ENCODE measurements at places on chromosomes 12 and 14.
A peak's percentile ranks its signal among the peaks of the same experiment; 100 is the strongest.

GRCh38 chr14:48430805-48431204 lies 755.4 kb upstream of the MDGA2 start:
- no peak for DNase-seq

GRCh38 chr12:91406920-91407341 lies 224.3 kb upstream of the DCN start:
- DNase-seq = no peak

DNA sequence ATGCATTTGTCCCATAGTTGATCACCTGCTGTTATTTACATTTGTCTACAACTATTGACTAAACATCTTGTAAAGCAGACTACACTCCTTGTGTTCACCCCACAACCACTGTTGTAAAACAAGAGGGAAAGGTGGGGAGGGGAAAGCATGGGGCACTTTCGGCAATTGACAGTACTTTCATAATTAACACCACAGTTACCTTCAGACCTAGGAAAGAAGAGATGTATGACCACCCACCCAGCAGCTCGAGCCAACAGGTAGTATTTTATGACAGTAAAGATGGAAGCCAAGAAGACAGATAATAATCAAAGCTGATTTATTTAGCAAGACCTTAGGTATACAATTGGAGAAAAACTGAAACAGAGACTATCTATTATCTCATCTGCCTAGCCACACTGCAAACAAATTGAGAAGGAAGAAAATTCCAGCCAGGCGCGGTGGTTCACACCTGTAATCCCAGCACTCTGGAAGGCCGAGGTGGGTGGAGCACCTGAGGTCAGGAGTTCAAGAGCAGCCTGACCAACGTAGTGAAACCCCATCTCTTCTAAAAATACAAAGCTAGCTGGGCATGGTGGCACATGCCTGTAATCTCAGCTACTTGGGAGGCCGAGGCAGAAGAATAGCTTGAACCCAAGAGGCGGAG lies 11.2 kb downstream of the HECTD4 start:
- no peak for DNase-seq

- no peak for DNase-seq
These were observed 113.0 kb upstream of the WSCD2 start for GRCh38 chr12:108016022-108016564.

DNA sequence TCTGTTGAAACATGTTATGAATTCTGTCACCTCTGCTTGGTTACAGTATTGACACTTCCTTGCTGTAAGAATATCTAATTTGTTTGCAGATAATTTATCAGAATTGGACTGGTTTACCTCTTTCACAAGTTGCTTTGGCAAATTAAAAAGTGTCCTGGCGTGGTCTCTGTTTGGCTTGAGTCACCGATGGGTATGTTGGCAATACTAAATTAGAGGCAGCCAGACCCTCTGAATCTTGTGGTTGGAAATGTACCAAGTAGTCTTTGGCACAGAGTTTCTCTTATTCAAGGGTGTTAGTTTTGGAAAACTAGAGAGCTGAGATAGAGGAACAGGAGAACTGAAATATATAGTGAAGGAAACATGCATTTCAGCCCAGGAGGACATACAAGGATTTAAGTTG lies 521.1 kb upstream of the MGAT4C start:
- DNase-seq = no peak

- DNase-seq = no peak
These were observed 13.9 kb downstream of the GALNT6 start for GRCh38 chr12:51377099-51377984.

GRCh38 chr12:57109207-57110103 lies 1.7 kb downstream of the STAT6 start:
- DNase-seq = no peak

DNA sequence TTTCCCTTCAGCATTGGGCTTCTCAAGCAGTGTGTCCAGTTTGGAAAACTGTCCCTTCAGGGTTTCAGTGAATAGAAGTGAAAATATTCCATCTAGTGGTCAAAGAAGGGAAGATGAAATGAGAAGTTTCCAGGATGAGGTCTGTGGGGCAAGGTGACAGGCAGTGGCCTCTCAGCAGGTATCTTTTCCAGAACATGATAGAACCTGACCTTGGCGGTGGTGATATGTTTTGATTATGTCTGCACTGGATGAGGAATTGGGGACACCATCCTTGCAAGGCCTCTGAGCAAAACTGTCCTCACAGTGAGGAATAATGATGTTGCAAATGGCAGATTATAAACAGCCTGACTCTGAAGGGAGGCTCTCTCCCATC lies 4.7 kb downstream of the GPX2 start:
- DNase-seq = no peak

DNA sequence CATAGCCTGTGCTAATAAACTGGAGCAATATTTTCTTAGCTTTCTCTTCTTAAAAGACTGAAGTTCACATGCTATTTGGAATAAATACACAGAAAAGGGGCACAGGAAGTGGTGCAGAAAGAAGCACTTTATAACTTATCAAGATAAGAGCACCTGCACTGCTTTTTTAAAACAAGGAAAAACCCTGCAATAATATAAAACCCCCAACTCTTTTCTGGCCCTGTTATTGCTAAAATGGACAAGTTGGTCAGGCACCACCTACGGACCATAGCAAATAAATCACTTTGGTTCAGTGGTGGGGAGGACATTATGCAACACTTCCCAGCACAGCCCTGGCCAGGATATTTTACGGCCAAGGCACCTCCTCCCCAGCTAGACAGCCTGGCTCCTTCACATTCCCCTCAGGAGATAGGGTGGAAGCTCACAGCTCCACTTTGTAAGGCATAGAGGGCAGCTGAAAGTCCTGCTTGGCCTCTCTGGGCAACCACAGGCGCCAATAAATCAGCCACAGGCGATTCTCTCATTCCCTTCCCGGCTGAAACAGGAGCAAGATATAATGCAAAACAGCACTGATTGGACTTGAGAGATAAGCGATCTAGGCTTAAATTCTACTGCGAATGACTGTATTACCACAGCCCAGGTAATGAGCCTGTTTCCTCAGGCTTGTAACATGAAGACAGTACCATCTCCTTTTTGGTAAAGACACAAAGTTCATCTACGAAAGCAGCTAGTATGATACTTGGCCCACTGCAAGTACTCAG lies 2.0 kb downstream of the ZBTB25 start:
- peak; percentile 60 for DNase-seq

GRCh38 chr14:54651649-54652048 lies 84.7 kb downstream of the SAMD4A start:
- DNase-seq = no peak

DNA sequence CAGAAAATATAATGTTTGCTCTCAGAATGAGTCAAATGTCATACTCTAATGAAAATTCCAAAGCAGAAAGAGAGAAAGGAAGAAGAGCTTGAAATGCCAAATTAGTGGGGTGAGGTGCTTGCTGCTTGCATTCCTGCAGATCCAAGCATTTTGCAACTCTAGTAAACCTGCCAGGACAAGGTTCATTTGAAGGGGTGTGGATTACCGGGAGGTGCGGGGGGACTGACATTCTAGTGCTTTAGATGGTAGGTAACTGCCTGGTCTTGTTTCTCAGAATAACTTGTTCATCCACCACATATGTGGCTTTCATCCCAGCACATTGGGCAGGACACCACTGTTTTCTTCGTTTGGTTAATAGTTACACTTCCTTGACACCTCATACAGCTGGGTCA lies 144.4 kb downstream of the AKAP6 start:
- peak; percentile 33 for DNase-seq

DNA sequence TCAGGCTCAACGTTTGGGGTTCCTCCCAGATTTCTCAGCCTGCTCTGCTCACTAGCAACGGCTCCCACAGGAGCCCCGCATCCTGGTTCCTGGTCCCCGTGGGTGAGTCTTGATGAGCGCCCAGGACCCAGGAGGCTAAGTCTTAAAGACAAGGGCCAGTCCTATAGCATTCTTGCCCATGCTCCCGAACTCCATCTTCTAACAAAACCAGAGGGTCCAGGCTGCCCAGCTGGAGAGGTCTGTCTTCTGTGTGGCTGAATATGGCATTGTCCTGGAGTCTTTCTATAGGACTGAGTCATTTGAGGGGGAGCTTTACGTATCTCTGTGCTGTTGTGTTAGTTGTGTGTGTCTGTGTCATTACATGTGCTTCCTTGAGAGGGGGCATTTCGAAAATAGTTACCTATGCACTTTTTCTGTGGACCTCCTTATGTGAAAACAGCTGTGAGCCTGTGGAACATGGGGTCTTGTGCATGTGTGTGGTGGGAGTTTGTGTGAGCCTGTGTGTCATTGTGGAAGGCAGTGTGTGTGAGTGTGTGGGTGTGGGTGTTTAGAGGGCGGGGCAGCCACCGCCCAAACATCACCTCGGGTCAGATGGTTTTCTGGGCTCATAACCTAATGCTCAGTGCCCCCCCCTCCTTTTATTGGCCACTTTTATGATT lies 9.1 kb upstream of the TBX5 start:
- DNase-seq = no peak

DNA sequence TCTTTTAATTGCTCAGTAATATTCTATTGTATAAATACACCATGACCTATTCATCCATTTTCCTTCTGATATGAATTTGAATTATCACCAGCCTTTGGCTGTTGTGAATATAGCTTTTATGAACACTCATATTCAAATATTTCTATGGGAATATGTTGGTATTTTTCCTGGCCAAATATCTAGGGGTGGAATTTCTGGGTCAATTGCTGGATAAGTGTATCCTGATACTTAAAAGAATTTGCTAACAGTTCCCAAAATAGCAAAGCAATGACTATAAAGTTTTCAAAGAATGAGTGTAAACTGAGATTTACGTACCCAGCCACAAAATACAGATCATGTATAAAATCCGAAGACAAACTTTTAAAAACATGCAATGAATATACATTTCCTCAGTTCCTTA lies 148.7 kb upstream of the CLEC14A start:
- no peak for DNase-seq

DNA sequence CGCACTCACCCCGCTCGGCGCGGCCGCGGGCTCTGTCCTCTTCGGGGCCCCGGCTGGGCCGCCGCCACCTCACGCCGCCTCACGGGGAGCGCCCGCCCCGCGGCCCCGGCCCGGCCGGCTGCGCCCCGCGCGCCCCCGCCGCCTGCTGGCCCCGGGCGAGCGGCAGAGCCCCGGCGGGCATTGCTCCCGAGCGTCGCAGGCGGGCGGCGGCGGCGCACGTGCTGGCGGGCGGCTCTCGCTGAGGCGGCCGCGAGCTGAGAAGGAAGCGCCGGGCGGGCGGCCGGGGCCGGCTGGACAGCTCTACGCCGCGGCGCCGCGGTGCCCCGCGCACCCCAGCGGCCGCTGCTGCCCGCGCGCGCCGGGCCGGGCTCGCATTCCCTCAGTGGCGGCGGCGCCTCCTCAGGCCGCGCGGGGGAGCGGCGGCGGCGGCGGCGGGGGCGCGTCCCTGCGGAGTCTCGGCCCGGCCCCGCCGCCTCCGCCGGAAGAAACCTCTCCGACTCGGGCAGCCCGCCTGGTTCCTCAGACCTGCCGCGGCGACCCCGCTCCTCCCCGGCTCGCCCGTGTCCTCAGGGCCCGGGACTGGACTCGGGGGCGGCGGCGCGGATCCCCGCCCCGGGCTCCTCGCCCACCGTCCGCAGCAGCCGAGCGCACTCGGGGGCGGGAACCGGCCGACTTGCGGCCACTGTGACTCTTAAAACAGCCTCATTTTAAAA lies at the start of gene PITPNM2:
Gene PITPNM2, minus strand, starts transcription at position 347 of the 713 bp plus-strand sequence. CDS start 116,500 bp downstream, outside the sequence.
- peak; percentile 50 for DNase-seq

DNA sequence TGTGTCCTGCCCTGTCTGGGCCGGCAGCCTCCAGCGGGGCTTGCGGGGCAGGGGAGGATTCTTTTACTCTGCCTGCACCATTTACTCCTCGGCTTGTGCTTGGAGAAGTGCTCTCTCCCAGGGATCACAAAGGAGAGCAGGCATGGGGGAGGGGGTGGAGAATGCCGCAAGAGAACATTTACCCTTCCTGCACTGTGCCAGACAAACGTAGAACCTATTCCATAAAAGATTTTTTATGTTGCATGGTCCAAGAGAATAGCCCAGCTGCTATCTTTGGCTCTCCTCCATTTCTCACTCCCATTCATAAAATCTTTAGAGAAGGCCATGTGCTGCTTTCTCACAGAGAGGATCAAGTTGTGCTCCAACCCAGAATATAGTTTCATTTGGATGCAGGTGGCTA lies 159.4 kb downstream of the SPTSSA start:
- DNase-seq = no peak

- DNase-seq = no peak
These were observed 1.7 kb upstream of the FLRT2 start for GRCh38 chr14:85528080-85528896.

GRCh38 chr14:81464253-81465002 lies 64.3 kb upstream of the STON2 start:
- DNase-seq = no peak

DNA sequence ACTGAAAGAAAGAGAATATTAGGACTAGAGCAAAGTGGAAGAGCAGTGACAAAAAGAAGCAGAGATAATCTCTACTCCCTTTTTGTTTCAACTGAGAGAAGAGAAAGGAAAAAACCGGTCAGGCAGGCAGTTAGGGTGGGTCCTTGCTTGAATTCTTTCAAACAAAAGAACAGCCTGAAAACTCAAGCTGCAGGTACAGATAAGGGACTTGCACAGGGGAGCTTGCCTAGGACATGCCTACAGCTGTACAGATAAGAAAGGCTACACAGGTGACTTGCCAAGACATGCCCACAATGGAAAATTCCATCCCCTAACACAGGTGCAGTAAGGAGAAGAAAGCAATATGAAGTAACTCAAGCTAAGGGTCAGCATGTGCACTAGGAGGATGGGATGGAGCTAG lies 532.2 kb upstream of the MIS18BP1 start:
- no peak for DNase-seq

DNA sequence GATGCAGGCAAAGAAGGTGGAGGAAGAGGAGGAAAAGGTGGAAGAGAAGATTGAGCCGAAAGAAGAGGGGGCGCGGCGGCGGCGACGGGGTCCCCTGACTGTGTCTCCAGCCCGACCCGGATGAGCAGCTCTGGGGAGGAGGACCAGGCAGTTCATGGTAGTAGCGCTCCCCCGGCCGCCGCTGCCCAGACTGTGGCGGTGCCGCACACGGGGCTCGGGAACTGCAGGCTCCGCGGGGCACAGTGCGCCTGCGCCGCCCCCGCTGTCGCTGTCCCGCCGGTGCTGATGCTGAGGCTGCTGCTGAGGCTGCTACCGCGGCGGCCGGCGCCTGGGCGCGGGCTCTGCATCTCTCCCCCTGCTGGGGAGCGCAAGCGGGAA lies at the start of gene KCNH5:
Gene KCNH5, minus strand, starts transcription at position 225 of the 378 bp plus-strand sequence. CDS start 272 bp downstream, outside the sequence.
- no peak for DNase-seq

DNA sequence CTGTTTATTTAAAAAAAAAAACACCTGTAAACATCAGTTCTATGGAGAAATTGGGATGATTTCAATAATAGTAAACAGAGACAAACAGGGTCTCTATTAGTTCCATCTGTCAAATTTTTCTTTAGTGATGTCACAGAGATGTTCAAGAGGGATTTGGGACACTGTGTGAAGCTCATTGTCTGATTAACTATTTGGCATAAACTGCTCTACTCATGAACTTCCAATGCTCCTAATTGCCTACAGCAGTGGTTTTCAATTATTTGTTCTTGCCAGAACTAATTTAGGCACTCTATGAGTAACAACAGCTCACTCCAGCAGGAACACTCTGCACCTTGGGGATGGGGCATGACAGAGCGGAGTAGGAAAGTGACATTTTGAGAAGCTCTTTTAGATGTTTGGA lies 250.1 kb upstream of the PRKD1 start:
- no peak for DNase-seq

GRCh38 chr12:87870493-87871460 lies 158.4 kb downstream of the C12orf50 start:
- no peak for DNase-seq
